Left ventricle myocardium inferior (tissue), 1 donor: ENCODE measurements at places on chromosomes 3 and 15. TPM values are rescaled to one million over a fixed set of nuclear protein-coding genes. Genes with fewer than 3 reads are reported as not detected.

Gene NANOGP8
- total RNA-seq: not detected

Gene ACP3
- total RNA-seq: 1.3 TPM

Gene POLQ
- 0.38 TPM for total RNA-seq

- DNase-seq: no peak
These were observed 97.3 kb downstream of the AKAP13 start for GRCh38 chr15:85477730-85478129.

DNA sequence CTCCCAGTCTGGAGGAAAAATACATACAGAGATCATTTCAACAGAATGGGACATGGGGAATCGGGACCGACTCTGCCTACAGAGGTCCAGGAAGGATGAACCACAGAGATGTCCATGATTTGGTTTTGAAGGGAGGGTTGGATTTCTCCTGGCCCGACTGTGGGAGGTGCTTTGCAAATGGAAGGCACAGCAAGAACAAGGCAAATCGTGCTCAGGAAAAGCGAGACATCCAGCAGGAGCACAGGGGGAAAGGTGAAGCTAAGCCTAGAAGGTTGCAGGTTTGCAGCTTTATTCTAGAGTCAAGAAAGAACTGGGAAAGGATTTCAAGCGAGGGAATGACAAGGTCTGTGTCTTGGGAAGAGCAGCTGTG is 181.9 kb downstream of the OPA1 start:
- DNase-seq: no peak

Gene ZNF621
- total RNA-seq: 10.2 TPM

DNA sequence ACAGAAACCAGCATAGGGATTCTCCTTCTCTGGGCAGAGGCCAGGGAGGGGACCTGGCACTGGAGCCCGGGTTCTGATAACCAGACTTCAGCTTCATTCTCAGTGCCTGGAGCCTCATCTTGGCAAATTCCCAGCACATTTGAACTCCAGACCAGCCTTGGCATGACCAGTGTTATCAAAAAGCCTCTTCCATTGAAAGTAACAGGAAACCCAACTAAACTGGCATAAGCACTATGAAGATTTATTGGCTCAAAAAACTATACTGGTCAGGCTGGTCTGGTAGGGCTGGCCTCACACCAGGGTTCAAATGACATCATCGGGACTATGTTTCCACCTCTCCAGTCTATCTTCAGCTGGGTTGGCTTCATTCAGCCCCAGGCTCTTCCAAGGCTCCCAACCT is 48.1 kb upstream of the THUMPD3 start:
- no peak for DNase-seq

DNA sequence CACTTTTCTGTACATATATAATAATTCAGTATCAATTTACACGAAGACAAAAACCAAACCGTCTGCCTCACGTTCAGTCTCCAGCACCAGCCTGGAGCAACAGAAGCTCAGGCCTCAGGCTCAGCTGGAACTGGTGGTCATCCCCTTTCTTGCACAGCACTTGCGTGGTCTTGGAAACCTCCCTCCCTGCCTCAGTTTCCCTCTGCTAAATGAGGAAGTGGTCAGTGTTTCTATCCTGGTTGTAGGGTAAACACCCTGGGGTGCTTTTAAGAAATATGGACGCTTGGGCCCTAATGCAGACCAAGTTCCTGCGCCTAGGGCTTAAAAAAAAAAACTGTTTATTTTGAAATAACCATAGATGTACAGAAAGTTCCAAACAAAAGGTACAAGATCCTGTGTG is 21.6 kb downstream of the IQSEC1 start:
- no peak for DNase-seq

DNA sequence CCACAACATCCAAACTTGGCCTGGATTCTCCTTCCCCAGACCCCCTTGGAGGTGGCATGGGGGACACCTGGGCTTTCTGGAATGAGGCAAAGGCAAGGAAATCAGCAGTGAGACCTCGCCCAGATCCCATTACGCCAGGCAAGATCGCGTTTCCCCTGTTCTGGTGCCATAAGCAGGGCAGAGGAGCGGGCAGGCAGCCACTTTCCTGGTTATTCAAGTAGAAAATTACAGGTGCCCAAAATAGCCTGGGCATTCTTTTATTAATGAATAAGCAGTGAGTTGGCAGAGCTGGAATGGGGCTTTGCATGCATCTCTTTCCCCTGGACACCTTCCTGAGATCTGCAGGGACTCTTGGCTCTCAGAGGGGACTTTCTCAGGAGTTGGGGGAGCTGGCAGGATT is 31.5 kb upstream of the FAM107A start:
- peak; percentile 66 for DNase-seq

- no peak for DNase-seq
These were observed 796.2 kb downstream of the NR2F2 start for GRCh38 chr15:97126553-97127233.

GRCh38 chr3:59319442-59319841 is 269.6 kb upstream of the CFAP20DC start:
- DNase-seq: no peak

DNA sequence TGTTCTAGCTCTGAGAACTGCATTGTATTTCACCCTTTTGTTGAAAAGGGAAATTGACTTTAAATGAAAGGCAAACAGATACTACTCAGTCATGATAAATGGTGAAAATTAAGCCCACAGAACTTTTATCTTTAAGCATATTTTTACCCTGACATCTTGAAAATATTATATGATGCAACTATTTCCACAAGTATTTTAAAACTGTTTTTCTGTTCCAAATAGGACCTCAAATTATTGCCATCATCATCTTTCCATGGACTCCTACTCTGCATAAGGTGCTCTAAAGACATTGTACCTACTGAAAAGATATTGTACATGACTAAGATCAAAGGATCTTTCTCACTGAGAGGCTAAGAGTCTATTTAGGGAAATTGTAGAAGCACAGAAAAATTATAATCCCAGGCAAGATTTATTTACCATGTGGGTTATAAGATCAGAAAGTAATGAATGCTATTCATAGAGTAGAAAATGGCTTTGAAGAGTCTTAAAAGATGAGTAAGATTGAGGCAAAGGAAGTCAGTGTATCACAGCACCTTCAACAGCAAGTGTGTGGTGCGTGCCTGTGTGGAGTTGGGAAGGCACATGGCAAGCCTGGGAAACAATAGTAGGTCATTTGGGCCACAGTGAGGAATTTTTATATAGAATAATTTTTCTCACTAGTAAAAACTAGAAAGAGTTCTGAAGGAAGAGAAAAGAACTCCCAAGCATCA is 68.8 kb downstream of the VGLL3 start:
- no peak for DNase-seq

Gene C3orf70
- total RNA-seq: 1.4 TPM

Gene CYP8B1
- total RNA-seq: not detected

DNA sequence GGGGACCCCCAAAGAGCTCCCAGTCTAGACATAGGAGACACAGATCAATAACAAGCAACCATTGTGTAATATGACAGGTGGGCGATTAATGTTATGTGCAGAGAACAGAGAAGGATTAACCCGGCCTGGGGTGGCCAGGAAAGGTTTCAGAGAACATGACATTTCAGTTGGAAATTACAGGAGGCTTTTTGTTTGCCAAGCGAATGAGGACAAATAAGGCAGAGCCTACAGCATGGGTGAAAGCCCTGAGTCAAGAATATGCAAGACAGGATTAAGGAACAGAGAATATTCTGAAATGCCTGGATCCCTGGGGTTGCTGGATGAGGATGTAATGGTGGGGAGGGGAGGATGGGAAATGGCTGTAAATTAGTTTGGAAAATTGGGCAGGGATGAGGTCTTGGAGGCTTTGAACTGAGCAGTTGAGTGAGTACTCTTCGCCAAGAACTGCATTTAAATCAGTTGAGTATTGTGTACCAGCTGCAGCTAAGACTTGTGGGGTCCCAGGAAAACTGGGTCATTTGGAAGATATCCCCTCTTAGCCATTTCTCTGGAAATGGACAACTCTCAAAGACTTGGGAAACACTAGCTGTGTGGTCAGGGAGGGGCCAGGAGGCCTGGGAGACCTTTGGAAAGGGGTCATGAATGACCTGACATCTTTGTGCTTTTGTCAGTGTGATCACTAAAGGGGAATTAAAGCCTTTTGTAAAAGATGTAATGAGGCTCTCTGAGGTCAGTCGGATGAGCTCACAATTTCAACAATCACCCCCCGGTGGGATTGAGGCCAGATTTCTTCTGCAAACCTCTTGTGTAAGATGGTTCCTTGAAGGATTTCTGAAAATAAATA is 198.6 kb upstream of the NR2E3 start:
- DNase-seq: no peak

GRCh38 chr3:185813691-185814215 is 11.1 kb downstream of the IGF2BP2 start:
- no peak for DNase-seq

GRCh38 chr3:194556086-194557056 is 69.6 kb upstream of the ATP13A3 start:
- no peak for DNase-seq

GRCh38 chr3:154059833-154060232 is 61.4 kb upstream of the ARHGEF26 start:
- DNase-seq: no peak

Gene ATG7
- total RNA-seq: 15.7 TPM

DNA sequence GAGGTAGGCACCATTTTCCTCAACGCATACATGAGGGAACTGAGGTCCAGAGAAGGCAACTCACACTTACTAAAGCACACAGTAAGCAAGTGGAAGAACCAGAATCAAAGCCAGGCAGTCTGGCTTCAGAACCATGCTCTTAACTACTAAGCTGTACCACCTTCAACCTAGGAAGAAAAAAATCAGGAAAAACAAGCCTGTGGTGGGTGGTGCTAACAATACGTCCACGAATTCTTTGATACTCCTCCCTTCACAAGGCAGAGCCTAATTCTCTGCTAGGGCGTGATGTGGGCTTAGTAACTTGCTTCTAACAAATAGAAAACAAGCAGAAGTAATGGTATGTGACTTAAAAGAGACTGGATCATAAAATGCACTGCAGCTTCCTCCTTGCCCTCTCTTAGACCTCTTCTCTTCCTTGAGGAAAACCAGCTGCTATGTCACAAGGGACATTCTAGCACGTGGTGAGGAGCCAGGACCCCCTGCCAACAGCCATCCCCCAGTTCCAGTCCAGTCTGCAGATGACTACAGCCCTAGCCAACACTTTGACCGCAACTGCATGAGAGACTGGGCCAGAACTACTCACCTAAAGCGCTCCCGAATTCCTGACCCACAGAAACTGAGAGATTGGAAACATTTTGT is 36.9 kb downstream of the HACD2 start:
- DNase-seq: no peak

DNA sequence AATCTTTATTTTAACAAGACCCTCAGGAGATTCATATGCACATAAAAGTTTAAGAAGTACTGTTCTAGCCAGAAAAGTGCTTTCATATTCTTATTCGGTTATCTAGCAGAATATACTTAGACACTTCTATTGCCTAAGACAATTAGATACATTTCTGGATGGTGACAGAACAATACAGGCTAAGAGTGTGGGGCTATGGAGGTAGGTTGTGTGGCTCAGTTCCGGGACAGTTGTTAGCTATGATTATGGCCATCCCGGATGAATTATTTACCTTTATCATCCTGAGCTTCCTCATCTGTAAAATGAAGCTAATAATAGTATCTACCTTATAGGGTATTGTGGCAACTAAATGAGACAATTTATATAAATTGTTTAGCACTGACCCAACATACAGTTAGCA is 6.6 kb downstream of the FAM98B start:
- DNase-seq: no peak

GRCh38 chr3:42750834-42751233 is 22.2 kb downstream of the CCDC13 start:
- DNase-seq: no peak

Gene KNG1
- 0.14 TPM for total RNA-seq

- no peak for DNase-seq
These were observed 214.5 kb downstream of the RPLP1 start for GRCh38 chr15:69666921-69667811.

DNA sequence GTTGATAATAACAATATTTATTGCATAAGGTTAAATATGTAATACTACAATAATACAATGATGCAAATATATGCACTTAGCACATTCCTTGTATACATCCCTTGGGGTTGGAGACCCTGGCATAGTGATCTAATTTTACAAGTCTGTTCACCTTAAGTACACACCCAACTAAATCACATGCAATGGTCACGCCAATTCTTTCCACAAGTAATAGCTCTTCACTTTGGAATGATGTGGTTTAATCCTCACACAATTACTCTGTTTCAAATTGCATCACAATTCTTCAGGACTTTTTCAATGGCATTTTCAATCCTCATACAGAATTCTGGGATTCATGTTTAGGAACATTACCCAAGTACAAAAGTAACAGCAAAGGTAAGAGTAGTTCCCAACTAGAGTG is 27.3 kb upstream of the SPRED1 start:
- DNase-seq: no peak

Gene MYH15
- total RNA-seq: 0.22 TPM

- DNase-seq: peak; percentile 45
These were observed 212.0 kb downstream of the XXYLT1 start for GRCh38 chr3:195059006-195059350.

- peak; percentile 24 for DNase-seq
These were observed 16.8 kb downstream of the NOX5 start for GRCh38 chr15:69031013-69032001.

Gene PLAAT1
- total RNA-seq: 8.1 TPM

GRCh38 chr3:12423918-12424630 is 60.2 kb upstream of the TSEN2 start:
- no peak for DNase-seq

DNA sequence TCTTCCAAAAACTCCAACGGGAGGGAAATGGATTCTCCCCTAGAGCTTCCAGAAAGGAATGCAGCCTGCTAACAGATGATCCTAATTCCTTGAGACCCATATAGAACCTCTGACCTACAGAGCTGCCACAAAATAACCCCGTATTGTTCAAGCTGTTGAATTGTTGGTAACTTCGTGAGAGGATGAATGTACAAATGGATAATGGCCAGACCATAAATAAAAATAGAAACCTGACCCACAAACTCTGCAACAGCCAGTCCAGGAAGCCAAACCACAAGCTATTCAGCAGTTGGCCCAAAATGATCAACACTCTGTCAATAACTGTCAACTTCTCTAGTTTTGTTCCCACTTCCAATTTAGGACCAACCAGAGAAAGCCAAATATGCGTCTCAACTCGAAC is 414.0 kb upstream of the ZNF717 start:
- no peak for DNase-seq

DNA sequence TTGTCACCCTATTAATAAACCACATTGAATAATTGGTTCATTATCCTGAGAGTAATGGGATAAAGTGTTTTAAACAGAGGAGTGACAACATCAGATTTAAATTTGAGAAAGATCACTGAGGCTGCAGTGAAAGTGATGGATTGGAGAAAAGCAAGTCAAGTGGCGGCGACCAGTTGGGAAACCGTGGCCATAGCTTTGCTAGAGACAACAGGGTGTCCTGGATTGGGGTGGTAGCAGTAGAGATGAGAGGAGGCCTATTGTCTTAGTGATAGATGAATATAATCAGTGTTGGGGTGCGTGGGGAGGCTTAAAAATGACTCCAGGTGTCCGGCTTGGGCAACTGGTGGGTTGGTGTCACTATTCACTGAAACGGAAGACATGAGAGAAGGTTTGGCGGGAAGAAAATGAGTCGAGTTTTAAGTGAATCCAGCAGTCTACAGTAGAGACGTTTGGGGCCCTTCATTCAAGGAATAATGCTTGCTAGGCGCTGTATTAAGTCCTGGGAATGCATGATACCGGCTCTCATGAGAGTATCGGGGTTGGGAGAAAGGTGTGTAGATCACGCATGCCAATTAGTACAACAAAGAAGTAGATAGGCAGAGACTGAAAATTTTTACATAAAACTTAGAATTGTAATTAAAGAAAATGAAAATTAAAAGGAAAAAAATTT is 819 bp downstream of the NEK4 start:
- no peak for DNase-seq

GRCh38 chr15:76127169-76127568 is 67.4 kb downstream of the TMEM266 start:
- no peak for DNase-seq

GRCh38 chr3:101066711-101067129 is 73.5 kb upstream of the ABI3BP start:
- DNase-seq: no peak
